ENCODE measurements at places on chromosomes 6 and 20.

- DNase-seq, result no peak
Measured at GRCh38 chr6:36865835-36866234, 8.8 kb downstream of the PPIL1 start.

GRCh38 chr20:52918311-52918710 is 53.8 kb upstream of the TSHZ2 start:
- no peak for DNase-seq

DNA sequence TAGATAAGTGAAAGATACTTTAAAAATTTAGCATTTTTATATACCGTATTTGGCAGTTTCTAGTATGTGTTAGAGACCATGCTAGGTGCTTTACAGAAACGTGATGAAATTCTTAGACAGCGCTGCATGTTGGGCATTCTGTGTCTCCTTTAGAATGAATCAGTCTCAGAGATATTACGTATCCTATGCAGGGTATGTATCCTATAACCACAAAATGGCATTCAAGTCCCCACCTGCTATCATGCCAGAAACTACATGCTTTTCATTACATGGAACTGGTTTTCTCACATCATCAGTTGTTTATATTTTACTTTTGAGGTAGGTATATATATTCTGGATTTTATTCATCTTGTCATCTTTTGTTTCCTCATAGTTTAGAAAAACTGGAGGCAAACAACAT is 42.3 kb downstream of the PEX7 start:
- DNase-seq, result no peak

GRCh38 chr20:21019814-21020658 is 86.1 kb downstream of the LINC00237 start:
- DNase-seq, result no peak

DNA sequence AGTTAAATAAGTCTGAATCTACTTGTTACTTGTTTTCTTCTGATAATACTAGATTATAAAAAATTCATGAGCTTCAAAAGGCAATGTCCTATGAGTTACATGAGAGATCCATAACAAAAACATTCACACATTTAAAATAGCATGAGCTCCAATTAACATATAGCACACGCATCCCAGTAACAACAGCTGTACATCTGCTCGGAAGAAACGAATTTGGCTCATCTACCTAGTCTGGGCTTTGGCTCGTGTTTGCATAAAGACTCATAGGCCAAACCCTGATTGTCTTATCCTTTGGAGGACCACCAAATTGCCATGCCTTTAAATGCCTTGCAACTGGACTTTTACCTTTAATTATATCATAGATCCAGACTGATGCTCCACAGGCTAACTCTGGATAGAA is 259.7 kb upstream of the CHD6 start:
- no peak for DNase-seq

- DNase-seq, result no peak
Measured at GRCh38 chr20:32670773-32671455, 2.8 kb downstream of the C20orf203 start.

- no peak for DNase-seq
Measured at GRCh38 chr6:39439342-39440038, 117.0 kb upstream of the KCNK16 start.

GRCh38 chr6:116398316-116399010 is 27.7 kb downstream of the DSE start:
- no peak for DNase-seq

- no peak for DNase-seq
Measured at GRCh38 chr6:25136854-25137253, 142.3 kb upstream of the CARMIL1 start.

DNA sequence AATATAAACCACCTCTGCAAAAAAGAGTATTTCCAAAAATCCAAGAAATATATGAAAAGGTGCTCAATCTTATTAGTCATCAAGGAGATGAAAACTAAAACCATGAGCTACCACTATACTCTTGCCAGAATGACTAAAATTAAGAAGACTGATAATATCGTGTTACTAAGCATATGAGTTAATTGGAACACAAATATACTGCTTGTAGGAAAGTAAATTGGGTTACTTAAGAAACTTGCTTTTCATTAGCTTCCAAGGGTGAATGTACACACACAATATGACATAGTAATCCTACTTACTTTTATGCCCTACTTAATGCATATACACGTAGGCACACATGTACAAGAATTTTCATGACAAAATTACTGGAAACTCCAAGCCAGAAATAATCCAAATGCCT is 3.4 kb downstream of the THEMIS start:
- no peak for DNase-seq

GRCh38 chr6:32140420-32141046 is 10.4 kb upstream of the FKBPL start:
- no peak for DNase-seq

DNA sequence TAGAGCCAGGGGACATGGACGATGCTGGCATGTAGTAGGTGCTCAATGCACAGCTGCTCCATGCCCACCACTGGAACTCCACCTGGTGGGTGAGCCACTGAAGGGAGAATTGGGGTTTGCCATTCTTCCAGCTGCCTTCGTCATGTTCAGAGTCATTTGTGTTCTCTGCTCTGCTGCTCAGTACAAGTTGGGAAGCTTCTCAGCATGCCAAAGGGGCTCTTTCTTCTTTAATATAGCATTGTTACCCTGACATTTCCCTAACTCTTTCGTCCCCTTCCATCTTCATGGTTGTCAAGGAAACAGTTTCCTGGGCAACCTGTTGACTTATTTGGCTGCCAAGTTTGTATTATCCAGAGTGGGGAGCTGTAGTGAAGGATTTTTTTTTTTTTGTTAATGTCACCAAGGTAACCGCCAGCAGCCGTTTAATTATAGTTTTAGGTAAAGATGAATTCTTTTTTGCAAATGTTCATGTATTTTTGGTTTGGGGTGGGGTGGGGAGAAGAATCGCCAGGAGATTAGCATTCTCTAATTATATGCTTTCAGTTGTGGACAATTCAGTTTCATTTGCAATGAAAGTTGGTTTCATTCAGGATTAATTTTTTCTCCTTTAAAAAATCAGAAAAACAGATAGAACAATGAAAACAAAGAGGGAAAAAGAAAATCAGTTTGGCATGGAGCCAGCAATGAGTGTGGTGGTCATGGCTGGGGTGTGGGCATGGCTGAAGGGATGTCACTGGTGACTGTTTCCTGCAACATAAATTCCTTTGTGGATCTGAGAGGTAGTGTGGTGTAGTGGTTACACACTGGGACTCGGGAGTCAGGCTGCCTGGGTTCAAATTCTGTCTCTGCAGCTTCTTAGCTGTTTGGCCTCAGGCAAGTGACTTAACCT is 73.0 kb upstream of the KCNG1 start:
- DNase-seq, result no peak

DNA sequence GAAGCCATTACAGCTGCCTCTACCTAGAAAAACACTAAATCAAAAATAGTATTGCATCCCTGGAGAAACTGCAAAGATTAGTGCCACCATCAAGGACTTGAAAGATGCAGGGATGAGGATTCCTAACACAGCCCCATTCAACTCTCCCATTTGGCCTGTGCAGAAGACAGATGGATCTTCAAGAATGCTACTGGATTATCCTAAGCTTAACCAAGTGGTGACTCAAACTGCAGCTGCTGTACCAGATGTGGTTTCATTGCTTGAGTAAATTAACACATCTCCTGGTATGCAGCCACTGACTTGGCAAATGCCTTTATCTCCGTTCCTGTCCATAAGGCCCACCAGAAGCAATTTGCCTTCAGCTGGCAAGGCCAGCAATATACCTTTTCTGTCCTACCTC is 117.4 kb downstream of the TBC1D32 start:
- DNase-seq, result no peak

- no peak for DNase-seq
Measured at GRCh38 chr20:19451231-19451922, 238.9 kb downstream of the SLC24A3 start.

DNA sequence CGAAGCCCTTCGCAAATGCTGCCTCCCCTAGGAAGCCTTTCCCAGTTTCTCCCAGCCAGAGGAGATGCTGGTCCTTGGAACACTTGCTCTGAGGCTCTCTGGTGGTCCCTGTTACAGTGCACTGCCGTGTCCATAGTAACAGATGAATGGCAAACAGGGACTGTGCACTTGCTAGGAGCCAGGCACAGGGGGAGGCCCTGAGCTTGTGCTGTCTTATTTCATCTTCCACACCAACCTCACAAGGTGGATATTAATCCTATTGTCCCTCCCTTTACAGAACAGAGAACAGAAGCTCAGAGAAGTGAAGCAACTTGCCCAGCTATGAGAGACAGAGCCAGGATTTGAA is 19.0 kb downstream of the SRC start:
- no peak for DNase-seq

- DNase-seq, result peak; percentile 11
Measured at GRCh38 chr6:122609881-122610689, at the start of gene PKIB. Gene PKIB, plus strand, starts transcription at chr6:122610405. Its CDS starts 107,390 bp downstream, at chr6:122717795.

DNA sequence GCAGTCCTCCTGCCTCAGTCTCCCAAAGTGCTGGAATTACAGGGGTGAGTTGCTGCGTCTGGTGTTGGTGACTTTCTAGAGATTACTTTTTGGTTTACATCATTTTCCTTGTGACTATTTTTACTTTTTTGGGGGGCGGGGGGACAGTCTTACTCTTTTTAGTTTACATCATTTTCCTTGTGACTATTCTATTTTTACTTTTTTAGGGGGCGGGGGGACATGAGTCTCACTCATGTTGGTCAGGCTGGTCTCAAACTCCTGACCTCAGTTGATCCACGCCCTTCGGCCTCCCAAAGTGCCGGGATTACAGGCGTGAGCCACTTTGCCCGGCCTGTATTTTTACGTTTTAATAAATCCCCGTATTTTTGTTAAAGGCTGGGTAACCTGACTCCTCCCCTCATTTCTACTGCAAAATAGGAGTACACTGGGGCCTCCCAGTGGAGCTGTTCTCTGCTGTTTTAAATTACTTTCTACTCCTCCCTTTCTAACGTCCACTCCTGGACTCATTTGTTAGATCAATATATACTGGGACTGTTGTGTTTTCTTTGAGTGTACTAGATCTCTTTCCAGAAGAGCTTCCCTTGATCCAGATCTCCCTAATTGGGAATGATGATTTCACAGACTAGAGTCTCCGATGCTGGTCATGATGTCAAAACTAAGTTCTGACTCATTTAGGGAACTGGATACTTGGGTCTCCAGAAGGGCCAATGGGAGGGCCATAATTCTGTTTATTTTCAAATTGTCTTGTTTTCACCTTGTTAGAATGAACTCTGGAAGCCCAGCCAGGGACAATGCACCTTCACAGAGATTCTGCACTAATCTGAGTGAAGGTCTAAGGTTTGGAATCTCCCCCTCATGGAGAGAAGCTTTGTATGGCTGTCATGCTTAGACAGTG is 9.2 kb downstream of the HSPA1B start:
- DNase-seq, result no peak
